ENCODE measurements at places on chromosomes 16 and 17.

DNA sequence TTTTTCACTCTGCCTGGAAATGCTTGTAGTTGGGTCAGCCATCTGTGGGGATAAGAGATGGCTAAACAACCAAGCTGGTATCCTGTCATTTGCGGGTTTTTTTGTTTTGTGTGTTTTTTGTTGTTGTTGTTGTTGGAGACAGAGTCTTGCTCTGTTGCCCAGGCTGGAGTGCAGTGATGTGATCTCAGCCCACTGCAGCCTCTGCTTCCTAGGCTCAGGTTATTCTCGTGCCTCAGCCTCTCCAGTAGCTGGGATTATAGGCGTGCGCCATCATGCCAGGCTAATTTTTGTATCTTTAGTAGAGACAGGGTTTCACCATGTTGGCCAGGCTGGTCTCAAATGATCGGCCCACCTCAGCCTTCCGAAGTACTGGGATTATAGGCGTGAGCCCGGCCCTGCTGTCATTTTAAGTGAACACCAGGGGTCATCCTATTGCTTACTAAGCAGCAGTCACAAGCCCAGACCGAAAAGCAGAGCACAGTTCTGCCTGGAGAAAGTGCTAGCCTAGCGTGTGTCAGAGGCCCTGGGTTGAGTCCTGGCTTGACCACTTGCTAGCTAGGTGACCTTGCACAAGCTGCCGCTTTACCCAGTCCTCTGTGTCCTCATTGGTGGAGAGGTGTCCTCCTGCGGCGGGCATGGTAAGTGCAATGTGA, 4.6 kb downstream of the SMCR8 start:
- DNase-seq = no peak

DNA sequence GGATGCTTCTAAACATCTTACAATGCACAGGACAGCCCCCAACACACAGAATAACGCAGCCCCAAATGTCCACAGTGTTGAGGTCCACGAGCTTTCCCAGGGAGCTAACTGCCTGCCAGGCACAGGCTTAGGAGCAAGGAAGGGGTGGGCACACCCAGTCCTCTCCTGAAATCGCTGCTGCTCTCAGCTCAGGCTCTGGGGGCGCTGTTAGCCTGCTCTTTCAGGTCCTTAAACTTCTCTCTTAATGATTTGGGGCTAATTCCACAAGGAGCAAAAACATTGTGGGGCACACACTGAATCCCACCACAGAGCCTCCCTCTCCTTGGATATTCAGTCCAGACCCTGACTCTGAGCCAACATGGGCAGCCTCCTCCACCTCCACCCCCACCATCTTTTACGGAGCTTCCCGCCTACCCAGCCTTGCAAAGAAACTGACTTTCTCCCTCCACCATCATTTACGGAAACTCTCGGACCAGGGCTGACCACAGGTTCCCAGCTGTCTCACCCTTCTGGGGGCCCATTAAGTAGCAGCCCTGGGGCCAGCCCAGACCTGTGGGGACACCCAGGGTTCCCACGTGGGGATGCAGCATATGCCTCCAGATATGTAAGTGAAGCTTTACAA, 1.1 kb downstream of the CD300H start:
- no peak for DNase-seq

- DNase-seq = no peak
Observed at GRCh38 chr16:51615141-51615540, 464.1 kb upstream of the SALL1 start.

DNA sequence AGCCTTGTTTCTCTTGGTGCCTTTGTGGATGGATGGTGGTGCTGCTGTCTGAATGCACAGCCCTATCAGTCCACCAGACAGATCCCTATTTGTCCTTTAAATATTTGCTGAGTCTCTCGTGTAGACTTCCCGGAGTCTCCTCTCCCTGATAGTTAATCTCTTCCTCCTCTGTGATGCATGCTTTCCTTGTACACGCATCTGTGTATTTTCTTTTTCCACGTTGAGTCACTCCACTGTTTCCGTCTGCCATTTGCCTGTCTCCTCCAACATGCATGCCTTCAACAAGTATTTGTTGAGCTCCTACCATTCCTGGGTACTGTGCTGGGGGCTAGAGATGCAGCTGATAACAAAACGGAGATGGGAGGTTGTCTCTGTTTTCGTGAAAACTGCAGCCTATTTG, 282.6 kb downstream of the HAPSTR1 start:
- DNase-seq = no peak

GRCh38 chr17:76995387-76996105, 127.3 kb downstream of the MGAT5B start:
- DNase-seq = no peak

GRCh38 chr16:27475561-27475960, 73.6 kb downstream of the IL21R start:
- DNase-seq = no peak

DNA sequence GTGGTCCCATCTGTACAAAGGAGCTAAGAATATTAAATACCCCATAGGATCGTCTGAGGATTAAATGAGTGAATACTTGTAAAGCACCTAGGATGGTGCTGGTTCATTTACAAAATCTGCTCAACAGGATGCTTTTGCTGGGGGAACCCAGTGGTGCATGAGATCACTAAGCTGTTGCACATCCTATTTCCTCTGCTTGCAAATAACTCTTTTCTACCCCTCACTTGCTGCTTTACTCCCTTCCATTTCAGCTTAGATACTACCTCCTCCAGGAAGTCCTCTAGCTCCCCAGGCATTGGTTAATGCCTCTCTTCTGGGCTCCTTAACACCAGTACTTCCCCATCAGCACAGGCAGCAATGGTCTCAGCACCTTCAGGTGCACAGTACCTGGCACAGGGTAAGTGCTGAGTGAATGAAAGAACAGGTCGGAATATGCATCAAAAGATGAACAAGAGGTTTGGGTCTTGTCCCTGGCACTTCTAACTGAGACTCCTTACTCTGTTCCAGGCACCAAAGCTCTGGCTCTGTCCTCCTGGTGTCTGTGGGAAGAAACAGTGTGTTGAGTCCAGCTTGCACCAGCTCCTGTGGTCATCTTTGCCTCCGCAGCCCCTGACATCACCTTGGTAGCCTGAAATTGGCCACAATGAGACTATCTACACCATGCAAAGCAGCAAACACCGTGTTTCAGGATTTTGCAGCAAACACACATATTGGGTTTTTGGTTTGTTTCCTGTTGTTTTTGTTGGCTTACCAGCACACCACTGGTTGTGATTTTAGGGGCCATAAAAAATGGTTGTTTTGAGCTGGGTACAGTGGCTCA, 24.1 kb upstream of the IL21R start:
- DNase-seq = peak; percentile 61

DNA sequence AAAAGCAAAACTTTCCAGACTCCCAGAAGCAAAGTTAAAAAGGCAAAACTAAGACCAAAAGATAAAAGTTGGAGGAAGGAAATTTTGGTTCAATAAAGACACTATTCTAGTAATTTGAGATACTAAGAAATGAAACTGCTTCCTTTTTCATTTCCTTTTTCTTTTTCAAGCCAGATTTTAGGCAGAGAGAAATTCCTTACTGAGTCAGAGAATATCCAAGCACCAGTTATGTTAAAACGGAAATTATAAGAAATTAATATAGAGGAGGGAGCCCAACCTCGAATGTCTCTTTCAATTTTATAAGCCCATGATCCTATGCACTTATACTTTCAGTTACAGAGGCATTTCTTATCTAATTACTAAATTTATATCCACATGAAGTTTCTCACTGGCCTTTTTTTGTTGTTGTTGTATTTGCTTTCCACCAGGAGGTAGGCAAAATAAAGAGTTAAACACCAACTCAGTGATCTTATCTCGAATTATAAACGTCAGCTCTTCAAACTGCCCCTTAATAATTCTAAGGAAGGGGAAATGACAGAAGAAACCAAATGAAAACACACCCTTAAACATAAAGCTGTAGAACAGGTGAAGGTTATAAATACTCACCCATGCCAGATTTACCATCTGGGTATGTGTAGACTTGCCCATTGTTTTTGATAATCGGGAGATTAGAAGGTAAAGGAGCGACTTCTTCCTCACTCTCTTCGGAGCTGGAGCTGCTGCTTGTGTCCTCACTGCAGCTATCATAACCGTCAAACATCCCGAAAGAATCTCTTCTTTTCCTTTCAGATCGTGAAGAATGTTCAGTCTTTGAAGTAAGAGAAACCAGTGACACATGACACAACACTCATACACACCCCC, 35.2 kb downstream of the MBTD1 start:
- DNase-seq = no peak

GRCh38 chr16:21646721-21647561, 5.5 kb downstream of the IGSF6 start:
- DNase-seq = peak; percentile 90

- no peak for DNase-seq
Observed at GRCh38 chr16:89309438-89310122, 92.1 kb downstream of the ZNF778 start.
